ENCODE measurements at places on chromosomes 4 and X.

DNA sequence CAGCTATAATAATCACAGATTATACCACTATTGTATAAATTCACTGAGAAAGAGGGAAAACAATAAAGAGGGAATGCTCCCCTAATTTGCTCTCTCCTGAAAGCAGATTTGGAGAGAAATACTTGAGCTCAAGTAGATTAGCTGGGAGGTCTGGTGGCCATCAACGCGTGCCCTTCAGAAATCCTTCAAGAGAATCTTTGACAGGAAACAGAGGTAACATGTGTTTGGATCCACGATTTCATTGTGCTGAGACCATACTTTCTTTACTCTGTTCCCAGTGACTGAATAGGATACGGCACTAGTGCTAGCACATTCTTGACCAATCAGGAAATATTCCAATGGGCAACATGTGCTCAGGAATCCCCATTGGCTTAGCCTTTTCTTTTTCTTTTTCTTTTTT is 1395.3 kb downstream of the RAPGEF2 start:
- no peak overlapping the region for H3K4me3 ChIP-seq
- no peaks in the 10 kb centered on the region for H3K36me3 ChIP-seq
- no peaks in the 10 kb centered on the region for H3K4me1 ChIP-seq
- no peaks in the 10 kb centered on the region for H3K27me3 ChIP-seq

- H3K36me3 ChIP-seq, result no peaks in the 10 kb centered on the region
- H3K27me3 ChIP-seq, result no peaks in the 10 kb centered on the region
- H3K4me3 ChIP-seq, result no peak overlapping the region
These were observed 177.4 kb downstream of the COL25A1 start for GRCh38 chr4:109125084-109125483.

- no peak for DNase-seq
- H3K4me1 ChIP-seq, result no peaks in the 10 kb centered on the region
- H3K27ac ChIP-seq, result no peak overlapping the region
- no peak overlapping the region for H3K4me3 ChIP-seq
These were observed 15.0 kb upstream of the AKAP17A start for GRCh38 chrX:1576201-1576992.

GRCh38 chr4:72953571-72953970 is 115.9 kb downstream of the COX18 start:
- no peaks in the 10 kb centered on the region for H3K36me3 ChIP-seq
- no peaks in the 10 kb centered on the region for H3K27me3 ChIP-seq
- no peak overlapping the region for H3K27ac ChIP-seq
- no peaks in the 10 kb centered on the region for H3K4me1 ChIP-seq

GRCh38 chr4:64000241-64000640 is 409.0 kb downstream of the TECRL start:
- no peak for DNase-seq
- no peaks in the 10 kb centered on the region for H3K27me3 ChIP-seq
- H3K4me1 ChIP-seq, result no peaks in the 10 kb centered on the region
- H3K36me3 ChIP-seq, result no peaks in the 10 kb centered on the region
- no peak overlapping the region for H3K27ac ChIP-seq
- H3K4me3 ChIP-seq, result no peak overlapping the region

GRCh38 chrX:119190091-119190681 is 45.9 kb upstream of the PGRMC1 start:
- H3K4me1 ChIP-seq, result no peaks in the 10 kb centered on the region
- H3K27ac ChIP-seq, result no peak overlapping the region
- DNase-seq, result no peak
- no peak overlapping the region for H3K4me3 ChIP-seq
- H3K27me3 ChIP-seq, result peaks cover 4% of the 10 kb centered on the region

- no peak overlapping the region for H3K4me3 ChIP-seq
- no peak for DNase-seq
- H3K27me3 ChIP-seq, result peaks cover 3% of the 10 kb centered on the region
- no peaks in the 10 kb centered on the region for H3K4me1 ChIP-seq
- no peak overlapping the region for H3K27ac ChIP-seq
These were observed 249.3 kb upstream of the DIPK2B start for GRCh38 chrX:45449982-45450381.

DNA sequence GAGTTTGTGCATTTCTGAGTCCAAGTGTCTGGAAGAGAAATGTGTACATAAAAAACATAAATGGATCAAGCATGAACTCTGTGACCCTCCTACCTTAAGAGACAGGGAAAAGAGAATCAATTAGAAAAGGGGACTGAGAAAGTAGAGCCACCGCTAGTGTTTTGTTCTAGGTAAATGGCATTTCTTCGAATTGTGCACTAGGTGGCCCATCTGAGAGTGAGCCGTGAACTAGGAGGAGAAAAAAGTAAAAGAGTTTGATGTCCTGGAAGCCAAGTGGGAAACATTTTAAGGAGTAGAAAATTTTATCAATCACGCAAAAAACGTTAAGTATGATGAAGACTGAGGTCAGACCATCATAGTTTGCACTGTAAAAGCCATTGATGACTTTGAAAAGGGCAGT is 55.1 kb downstream of the NAF1 start:
- H3K36me3 ChIP-seq, result peaks cover 8% of the 10 kb centered on the region
- H3K4me1 ChIP-seq, result no peaks in the 10 kb centered on the region
- no peaks in the 10 kb centered on the region for H3K27me3 ChIP-seq
- H3K4me3 ChIP-seq, result no peak overlapping the region
- DNase-seq, result peak; percentile 5
- H3K27ac ChIP-seq, result no peak overlapping the region

GRCh38 chrX:47843363-47843762 is 6.7 kb downstream of the ZNF81 start:
- H3K27ac ChIP-seq, result no peak overlapping the region
- H3K4me3 ChIP-seq, result no peak overlapping the region
- H3K4me1 ChIP-seq, result no peaks in the 10 kb centered on the region
- no peak for DNase-seq
- H3K36me3 ChIP-seq, result no peaks in the 10 kb centered on the region

GRCh38 chrX:14027511-14028019 is 2.1 kb downstream of the GEMIN8 start:
- no peak overlapping the region for H3K4me3 ChIP-seq
- no peaks in the 10 kb centered on the region for H3K27me3 ChIP-seq
- H3K27ac ChIP-seq, result no peak overlapping the region
- no peak for DNase-seq

- H3K36me3 ChIP-seq, result no peaks in the 10 kb centered on the region
- H3K27ac ChIP-seq, result no peak overlapping the region
- no peak overlapping the region for H3K4me3 ChIP-seq
- no peaks in the 10 kb centered on the region for H3K27me3 ChIP-seq
These were observed 45.5 kb downstream of the MID2 start for GRCh38 chrX:107871136-107871535.

DNA sequence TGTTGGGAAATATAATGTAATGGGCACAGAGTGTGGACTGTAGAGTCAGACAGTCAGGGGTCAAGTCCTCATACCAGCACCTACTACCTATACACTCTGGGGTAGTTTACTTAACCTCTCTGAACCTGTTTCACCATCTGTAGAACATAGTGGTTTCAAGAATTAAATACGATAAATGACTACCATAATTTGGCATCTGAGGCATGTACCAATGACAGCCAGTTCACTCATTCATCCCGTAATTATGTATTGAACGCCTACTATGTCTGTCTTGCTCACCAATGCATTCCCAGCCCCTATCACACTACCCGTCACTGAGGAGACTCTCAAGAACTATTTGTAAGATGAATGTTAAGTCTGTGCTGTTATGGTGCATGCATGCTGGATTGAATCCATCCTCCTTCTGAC is 2.0 kb upstream of the FGB start:
- no peak overlapping the region for H3K27ac ChIP-seq
- no peak for DNase-seq
- no peaks in the 10 kb centered on the region for H3K4me1 ChIP-seq
- H3K27me3 ChIP-seq, result no peaks in the 10 kb centered on the region

DNA sequence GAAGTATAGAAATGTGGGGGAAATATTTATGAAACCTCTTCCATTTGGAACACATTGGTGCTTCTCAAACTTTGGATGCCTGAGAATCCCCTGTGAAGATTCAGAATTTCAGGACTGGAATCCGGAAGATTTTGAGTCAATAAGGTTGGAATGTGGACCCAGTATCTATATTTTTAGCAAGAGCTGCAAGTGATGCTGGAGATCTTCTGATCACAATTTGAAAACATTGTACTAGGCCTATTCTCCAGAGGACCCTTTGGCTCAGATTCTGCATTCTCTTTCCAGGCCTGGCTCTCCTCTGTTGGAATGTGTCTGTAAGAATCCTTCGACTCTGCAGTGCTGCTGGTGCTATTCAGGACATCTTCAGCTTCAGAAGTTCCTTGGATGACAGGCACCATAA is 2.4 kb upstream of the PKD2 start:
- no peaks in the 10 kb centered on the region for H3K27me3 ChIP-seq
- H3K27ac ChIP-seq, result no peak overlapping the region
- H3K36me3 ChIP-seq, result no peaks in the 10 kb centered on the region
- DNase-seq, result no peak

- H3K27ac ChIP-seq, result peak overlapping the region; percentile 23
- peak; percentile 83 for DNase-seq
- H3K4me3 ChIP-seq, result no peak overlapping the region
- no peaks in the 10 kb centered on the region for H3K36me3 ChIP-seq
- H3K27me3 ChIP-seq, result peaks cover 10% of the 10 kb centered on the region
- H3K4me1 ChIP-seq, result no peaks in the 10 kb centered on the region
These were observed 34.3 kb downstream of the HMX1 start for GRCh38 chr4:8837181-8837841.

GRCh38 chrX:1231850-1232465 is 19.5 kb upstream of the CRLF2 start:
- H3K4me1 ChIP-seq, result no peaks in the 10 kb centered on the region
- no peaks in the 10 kb centered on the region for H3K27me3 ChIP-seq
- no peaks in the 10 kb centered on the region for H3K36me3 ChIP-seq

DNA sequence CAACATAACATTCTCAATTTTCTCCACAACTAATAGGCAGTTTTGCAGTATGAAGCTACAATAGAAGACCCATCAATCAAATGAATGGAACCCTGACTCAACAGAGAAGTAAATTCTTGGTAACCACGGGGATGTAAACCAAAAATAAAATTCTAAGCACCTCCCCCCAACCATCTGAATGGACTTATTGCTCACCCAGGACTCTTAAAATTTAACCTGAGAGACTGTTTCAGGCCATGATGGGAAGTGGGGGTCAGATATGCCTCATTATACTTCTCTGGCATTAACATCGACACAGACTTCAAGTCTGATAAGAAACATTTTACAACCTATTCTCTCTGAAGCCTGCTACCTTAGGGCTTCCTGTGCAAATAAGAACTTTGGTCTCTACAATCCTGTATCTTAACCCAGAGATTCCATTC is 620.9 kb downstream of the TLL1 start:
- H3K4me1 ChIP-seq, result no peaks in the 10 kb centered on the region
- no peaks in the 10 kb centered on the region for H3K36me3 ChIP-seq
- H3K27me3 ChIP-seq, result no peaks in the 10 kb centered on the region
- DNase-seq, result no peak

GRCh38 chrX:105695451-105695850 is 126.9 kb upstream of the NRK start:
- no peak overlapping the region for H3K4me3 ChIP-seq
- H3K36me3 ChIP-seq, result no peaks in the 10 kb centered on the region
- H3K27ac ChIP-seq, result no peak overlapping the region
- H3K27me3 ChIP-seq, result no peaks in the 10 kb centered on the region
- DNase-seq, result no peak

- peak; percentile 18 for DNase-seq
- no peaks in the 10 kb centered on the region for H3K36me3 ChIP-seq
- H3K4me3 ChIP-seq, result no peak overlapping the region
- H3K27ac ChIP-seq, result no peak overlapping the region
These were observed 49.7 kb upstream of the KLHL8 start for GRCh38 chr4:87270144-87270543.

DNA sequence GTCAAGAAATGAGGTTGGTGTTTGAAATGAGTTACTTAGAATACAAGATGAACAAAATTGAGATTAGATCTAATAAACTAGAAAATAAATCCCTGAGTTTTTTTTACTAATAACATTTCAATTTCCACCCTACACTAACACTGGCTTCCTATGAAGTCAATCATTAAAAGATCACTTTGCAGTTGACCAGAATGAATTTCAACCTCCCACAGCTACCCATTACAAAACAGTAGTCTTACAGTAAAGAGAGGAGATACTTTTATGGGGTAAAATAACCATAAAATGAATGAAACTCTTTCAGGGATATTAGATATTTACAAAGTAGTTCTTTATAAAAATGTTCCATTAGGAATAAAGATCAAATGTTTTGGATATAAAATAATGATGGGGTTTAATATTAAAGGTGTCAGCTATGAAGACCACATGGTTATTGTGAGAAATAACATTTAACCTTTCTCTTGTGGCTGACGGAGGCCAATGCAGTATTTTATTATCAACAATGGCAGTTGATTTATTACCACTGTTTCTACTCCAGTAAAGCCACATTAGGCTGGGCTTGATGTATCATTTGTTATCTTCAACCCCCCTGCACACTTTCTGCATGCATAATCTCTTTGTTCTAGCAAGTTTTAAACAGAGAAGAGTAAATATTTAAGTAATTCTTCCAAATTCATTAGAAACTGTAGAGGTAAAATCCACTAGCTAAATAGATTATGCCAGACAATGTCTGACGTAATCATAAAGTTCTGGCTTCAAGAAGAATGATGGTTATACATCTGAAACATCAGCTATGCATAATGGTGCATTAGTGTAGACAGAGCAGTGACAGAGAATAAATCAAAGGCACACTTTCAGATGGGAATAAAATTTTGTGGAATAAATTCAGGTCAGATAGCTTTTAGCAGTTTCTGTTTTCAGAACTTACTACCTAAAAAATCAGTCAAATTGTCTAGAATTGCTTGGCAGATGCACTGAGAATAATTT is 516.6 kb downstream of the PCDH18 start:
- no peaks in the 10 kb centered on the region for H3K4me1 ChIP-seq
- no peak overlapping the region for H3K4me3 ChIP-seq
- H3K27ac ChIP-seq, result no peak overlapping the region

DNA sequence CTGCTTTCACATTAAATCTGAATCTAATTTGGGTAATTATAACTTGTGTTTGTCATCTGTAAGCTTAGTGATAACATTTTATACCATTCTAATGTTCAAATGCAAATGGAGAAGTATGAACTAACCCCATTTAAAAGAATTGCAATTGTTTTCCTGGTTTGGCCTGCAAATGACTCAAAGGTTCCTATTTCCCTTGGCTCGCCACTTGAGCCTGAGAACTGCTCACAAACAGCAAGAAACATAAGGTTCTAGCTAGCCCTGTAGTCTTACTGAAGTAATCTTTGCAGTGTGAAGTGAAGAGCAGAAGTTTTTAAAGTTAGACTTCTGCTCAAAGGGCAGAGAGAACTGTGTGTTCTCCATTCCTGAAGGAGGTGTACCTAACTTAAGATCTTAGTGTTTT is 27.2 kb downstream of the UPRT start:
- H3K36me3 ChIP-seq, result peaks cover 20% of the 10 kb centered on the region
- DNase-seq, result no peak
- H3K27ac ChIP-seq, result no peak overlapping the region
- H3K4me1 ChIP-seq, result peaks cover under 1% of the 10 kb centered on the region

GRCh38 chr4:13285336-13285735 is 198.8 kb downstream of the RAB28 start:
- no peaks in the 10 kb centered on the region for H3K27me3 ChIP-seq
- no peak overlapping the region for H3K27ac ChIP-seq
- H3K4me1 ChIP-seq, result no peaks in the 10 kb centered on the region
- no peaks in the 10 kb centered on the region for H3K36me3 ChIP-seq
- H3K4me3 ChIP-seq, result no peak overlapping the region

GRCh38 chr4:28462766-28463700 is 1602.4 kb downstream of the STIM2 start:
- H3K27ac ChIP-seq, result no peak overlapping the region
- no peaks in the 10 kb centered on the region for H3K36me3 ChIP-seq
- no peaks in the 10 kb centered on the region for H3K27me3 ChIP-seq
- DNase-seq, result no peak
- no peak overlapping the region for H3K4me3 ChIP-seq

All from neuronal stem cell (in vitro differentiated cells).